ENCODE measurements at places on chromosomes 11 and 22. TPM values are rescaled to one million over a fixed set of nuclear protein-coding genes. Genes with fewer than 3 reads are reported as not detected.

OR5B21 gene
- 0.54 TPM for total RNA-seq

OR8G5 gene
- not detected for total RNA-seq

CNIH2 gene
- 3.1 TPM for total RNA-seq

MS4A7 gene
- not detected for total RNA-seq

RRP8 gene
- total RNA-seq, result 28.2 TPM

LRRC56 gene
- 1.4 TPM for total RNA-seq

XPNPEP3 gene
- total RNA-seq, result 13.8 TPM

PRR33 gene
- not detected for total RNA-seq

IFITM10 gene
- 1.2 TPM for total RNA-seq

LIF gene
- 211 TPM for total RNA-seq

CXCR5 gene
- 0.51 TPM for total RNA-seq

SERPING1 gene
- total RNA-seq, result 0.22 TPM

INS gene
- total RNA-seq, result not detected

OR4A47 gene
- total RNA-seq, result not detected

TPBGL gene
- 0.17 TPM for total RNA-seq

DLG2 gene
- 0.88 TPM for total RNA-seq

TMEM109 gene
- 99.2 TPM for total RNA-seq

CCDC81 gene
- total RNA-seq, result 1.2 TPM
